ENCODE measurements at places on chromosomes 3 and 15. TPM values are rescaled to one million over a fixed set of nuclear protein-coding genes. Genes with fewer than 3 reads are reported as not detected.

The ROPN1B gene
- total RNA-seq, result not detected

The SLC12A8 gene
- 1.0 TPM for total RNA-seq

The PLA2G4D gene
- total RNA-seq, result not detected

The CPNE9 gene
- 0.14 TPM for total RNA-seq

The BUB1B gene
- 32.9 TPM for total RNA-seq

The SELENOK gene
- 18.3 TPM for total RNA-seq

The DLL4 gene
- 0.65 TPM for total RNA-seq

The ARGFX gene
- not detected for total RNA-seq

The RHOV gene
- total RNA-seq, result 6.0 TPM

The TRPM1 gene
- total RNA-seq, result not detected

The ABHD6 gene
- total RNA-seq, result 12.7 TPM

All from A549 treated with CORT108297 at 1 μM for 4 hours (cell line).